ENCODE measurements at places on chromosomes 2 and 18. TPM values are rescaled to one million over a fixed set of nuclear protein-coding genes. Genes with fewer than 3 reads are reported as not detected.

RGPD5 gene
- total RNA-seq, result 27.4 TPM

TGOLN2 gene
- 134 TPM for total RNA-seq

KIAA2012 gene
- not detected for total RNA-seq

AP1S3 gene
- total RNA-seq, result 1.6 TPM

SPRED2 gene
- total RNA-seq, result 24.5 TPM

CYBRD1 gene
- 383 TPM for total RNA-seq

APOB gene
- 0.95 TPM for total RNA-seq

GNLY gene
- 3.2 TPM for total RNA-seq

PAX8 gene
- total RNA-seq, result 2.8 TPM

ITGB6 gene
- total RNA-seq, result not detected

NT5DC4 gene
- total RNA-seq, result not detected

UGT1A5 gene
- total RNA-seq, result not detected

IMP4 gene
- total RNA-seq, result 116 TPM

ERICH2 gene
- total RNA-seq, result not detected

AKAIN1 gene
- not detected for total RNA-seq

POTEJ gene
- total RNA-seq, result not detected

RGPD4 gene
- not detected for total RNA-seq

RBM44 gene
- total RNA-seq, result 1.6 TPM

GAREM2 gene
- 3.3 TPM for total RNA-seq

SERPINB11 gene
- total RNA-seq, result not detected

SH3YL1 gene
- total RNA-seq, result 23.9 TPM

CLEC4F gene
- not detected for total RNA-seq

FEV gene
- not detected for total RNA-seq

OTOF gene
- not detected for total RNA-seq

Data from omental fat pad (tissue), 4 donors.